ENCODE measurements at places on chromosomes 11 and 22.

DNA sequence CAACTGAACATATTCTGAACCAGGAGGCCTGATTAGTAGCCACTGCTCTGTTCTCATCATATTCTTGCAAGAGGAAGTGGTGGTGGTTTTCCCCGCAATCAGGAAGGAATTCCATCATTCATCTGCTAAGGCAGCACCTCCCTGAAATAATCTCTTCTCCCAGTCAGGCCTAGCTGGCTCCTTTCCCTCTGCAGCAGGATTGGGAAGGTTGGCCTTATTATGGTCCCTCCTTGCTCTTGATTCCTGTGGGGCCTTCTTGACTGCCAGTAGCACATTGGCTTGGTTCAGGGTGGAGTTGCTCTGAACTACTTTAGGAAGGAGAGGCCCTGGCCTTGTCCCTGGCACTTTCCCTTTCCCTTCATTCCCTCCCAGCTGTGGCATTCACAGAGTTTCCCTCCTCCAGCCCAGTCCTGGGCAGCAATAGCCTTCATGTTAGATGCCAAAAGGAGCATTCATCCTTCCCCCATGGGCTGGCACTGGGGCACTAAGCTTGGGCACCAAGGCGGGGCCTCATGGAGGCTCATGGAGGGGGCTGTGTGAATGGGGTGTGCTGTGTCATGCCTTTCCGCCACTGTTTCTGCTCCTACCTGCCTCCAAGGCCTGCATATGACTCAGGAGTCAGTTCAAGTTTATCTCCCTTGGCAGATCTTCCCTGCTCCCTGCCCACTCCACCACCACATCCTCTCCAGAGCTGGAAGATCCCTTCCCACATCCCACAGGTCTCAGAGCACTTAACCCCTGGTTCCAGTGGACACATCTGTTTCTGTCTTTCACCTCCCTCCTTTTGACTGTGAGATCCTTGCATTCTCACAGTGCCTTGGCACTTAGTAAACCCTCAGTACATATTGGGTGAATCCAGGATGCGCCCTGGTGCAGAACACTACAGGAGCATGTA, 27.6 kb upstream of the CD44 start:
- DNase-seq: no peak

GRCh38 chr11:35792846-35793192, 130.2 kb downstream of the TRIM44 start:
- DNase-seq: no peak

- DNase-seq: no peak
Observed at GRCh38 chr11:124518989-124519451, 24.4 kb downstream of the OR8B12 start.

GRCh38 chr11:34006876-34007275, 44.7 kb upstream of the CAPRIN1 start:
- no peak for DNase-seq
